ENCODE measurements at places on chromosomes 1 and 21.

DNA sequence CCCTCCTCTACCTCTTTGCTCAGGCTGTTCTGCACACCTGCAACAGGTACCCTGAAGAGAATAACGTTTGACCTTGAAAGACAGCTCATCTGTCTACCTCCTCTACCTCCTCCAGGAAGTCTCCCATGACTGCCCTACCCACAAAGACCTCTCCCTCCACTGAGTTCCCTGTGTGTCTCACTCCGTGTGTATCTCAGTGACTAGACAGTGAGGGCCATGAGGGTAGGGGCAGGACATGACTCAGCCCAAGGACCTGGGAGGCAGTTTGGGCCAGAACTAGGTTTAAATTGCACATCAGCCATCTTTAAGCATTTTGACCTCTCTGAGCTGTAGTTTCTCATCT, 32.0 kb upstream of the LRP8 start:
- DNase-seq: no peak

DNA sequence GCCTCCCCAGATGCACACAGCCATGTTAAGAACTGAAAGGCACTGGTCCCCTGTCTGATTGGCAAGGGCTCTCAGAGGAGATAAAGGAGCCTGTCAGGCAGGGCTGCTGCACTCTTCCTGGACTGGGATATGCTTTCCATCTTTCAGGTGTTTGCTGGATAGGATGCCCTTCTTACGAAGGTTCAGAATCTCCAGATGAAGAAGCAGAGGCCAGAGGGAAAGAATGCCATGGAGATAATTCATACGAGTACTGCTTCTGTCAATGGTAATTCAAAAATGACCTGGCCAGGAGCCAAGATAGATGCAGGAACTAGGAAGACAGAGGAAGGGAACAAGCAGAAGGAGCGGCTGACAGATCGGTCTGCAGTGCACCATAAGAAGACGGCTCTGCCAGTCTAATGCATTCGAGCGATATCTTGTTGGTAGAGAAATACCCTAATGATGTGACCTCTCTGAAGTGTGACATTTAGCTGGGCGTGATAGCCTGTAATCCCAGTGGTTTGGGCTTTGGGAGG, 16.6 kb upstream of the ATP2B4 start:
- no peak for DNase-seq

DNA sequence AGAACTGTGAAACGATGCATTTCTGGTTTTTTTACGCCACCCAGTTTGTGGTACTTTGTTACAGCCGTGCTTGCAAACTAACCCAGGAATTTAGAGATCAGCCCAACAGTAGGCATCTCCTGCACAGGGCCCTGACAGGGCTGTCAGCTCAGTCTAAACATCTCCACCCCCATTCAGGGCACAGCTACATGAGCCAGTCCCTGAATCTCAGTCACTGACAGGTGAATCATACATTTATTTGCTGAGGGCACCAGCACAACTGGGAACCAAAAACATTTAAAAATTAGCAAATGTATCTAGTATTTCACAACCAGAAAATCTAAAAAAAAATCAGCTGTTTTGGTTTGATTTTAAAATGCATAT, 30.7 kb downstream of the PRDX6 start:
- no peak for DNase-seq

GRCh38 chr1:236759252-236759859, 35.7 kb upstream of the MTR start:
- no peak for DNase-seq

DNA sequence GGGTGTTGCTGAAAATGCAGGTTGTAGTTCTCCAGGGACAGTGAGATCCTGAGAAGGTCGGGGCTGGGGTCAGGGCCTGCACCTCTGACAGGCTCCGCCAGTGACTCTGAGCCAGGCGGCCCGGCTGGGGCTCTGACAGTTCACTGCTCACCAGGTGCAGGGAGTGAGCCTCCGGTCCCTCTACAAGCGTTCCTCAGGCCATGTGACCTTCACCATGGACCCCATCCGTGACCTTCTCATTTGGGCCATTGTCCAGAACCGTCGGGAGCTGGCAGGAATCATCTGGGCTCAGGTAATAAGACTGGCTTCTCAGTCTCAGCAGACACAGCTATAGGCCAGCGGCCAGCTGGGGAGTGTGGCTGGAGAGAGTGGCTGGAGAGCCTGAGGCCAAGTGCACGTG, 41.8 kb downstream of the TRPM2 start:
- no peak for DNase-seq

- no peak for DNase-seq
Measured at GRCh38 chr1:64711266-64711665, 33.6 kb upstream of the RAVER2 start.

- no peak for DNase-seq
Measured at GRCh38 chr1:95122151-95122697, 5.1 kb downstream of the TLCD4 start.

All from NCI-H2081 treated with DMSO at 0.1 percent for 48 hours (cell line).